ENCODE measurements at places on chromosomes 5 and 9.

- no peak for DNase-seq
Measured at GRCh38 chr5:142845954-142846398, 75.8 kb downstream of the ARHGAP26 start.

DNA sequence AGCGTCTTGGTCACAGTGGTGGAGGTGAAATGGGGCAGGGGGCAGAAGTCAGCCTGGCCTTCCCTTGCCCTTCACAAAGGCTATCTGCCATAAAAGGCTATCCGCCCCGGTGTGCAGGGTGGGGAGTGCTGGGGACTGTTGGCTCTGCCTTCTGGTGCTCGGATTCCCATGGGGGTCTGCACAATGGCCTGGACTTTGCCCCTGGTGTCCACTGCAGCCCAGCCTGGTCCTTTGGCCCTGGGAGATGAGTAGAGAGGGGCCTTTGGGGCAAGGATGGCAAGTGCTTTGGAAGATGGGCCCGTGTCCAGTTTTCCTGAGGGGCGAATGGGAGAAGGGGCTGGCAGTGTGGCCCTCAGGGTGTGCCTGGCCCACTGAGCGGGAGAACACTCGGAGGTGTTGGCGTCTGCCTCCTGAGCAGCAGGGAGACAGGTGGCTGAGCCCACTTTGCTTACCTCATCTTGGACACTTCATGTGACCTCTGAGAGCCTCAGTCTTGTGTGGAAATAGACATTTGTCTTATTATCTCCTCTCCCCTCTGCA, 69.9 kb downstream of the HSPA4 start:
- no peak for DNase-seq

DNA sequence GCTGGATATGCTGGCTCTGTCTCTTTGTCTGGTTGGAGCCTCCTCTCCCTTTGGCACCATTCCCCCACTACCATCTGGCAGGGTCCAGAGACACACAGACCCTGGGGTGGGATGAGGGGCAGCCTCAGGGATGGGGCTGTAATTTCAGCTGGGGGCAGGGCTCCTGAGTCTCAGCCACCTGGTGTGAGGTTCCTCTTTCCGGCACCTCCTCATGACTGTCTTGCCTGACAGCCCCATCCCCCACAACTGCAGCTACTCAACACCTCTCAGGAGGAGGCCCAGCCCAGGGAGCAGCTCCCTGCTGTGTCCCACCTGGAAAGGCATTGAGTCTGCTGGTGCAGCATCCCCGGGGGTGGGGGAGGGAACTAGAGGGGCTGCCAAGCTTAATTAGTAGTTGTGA, 11.7 kb upstream of the RPS14 start:
- DNase-seq = no peak

- DNase-seq = no peak
Measured at GRCh38 chr5:6737043-6737941, 24.1 kb downstream of the TENT4A start.

GRCh38 chr5:79499640-79500273, 14.2 kb downstream of the HOMER1 start:
- DNase-seq = no peak

DNA sequence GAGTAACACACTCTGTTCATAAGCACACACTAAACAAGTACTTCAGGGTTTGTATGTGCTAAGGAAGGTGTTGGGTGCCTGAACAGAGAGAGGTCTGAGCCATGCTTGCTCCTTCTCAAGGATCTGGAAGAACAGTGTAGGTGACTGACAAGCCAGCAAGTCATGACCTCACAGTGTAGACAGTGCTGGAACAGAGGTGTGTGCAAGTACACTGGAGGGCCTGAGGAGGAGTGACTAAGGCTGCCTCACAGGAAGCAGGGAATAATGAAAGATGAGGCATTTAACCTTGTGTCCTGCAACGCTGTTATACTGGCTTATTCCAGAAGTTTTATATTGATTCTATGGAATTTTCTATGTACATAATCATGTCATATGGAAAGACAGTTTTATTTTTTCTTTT, 83.9 kb downstream of the TMEM174 start:
- DNase-seq = no peak

DNA sequence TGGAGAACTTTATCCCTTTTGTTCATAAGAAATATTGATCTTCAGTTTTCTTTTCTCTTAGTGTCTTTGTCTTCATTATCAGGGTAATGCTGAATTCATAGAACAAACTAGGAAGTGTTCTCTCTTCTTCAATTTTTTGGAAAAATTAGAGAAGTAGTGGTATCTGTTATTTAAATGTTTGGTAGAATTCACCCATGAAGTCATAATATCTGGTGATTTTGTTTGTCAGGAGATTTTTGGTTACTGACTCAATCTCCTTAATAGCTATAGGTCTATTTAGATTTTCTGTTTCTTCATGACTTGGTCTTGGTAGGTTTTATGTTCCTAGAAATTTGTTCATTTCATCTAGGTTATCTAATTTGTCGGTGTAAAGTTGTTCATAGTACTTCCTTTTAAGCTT, 45.4 kb upstream of the STARD4 start:
- DNase-seq = no peak

- no peak for DNase-seq
Measured at GRCh38 chr9:102434545-102434944, 560.6 kb upstream of the CYLC2 start.

GRCh38 chr5:97095318-97095732, 47.1 kb downstream of the LIX1 start:
- DNase-seq = no peak

GRCh38 chr9:35643046-35643445, 7.7 kb downstream of the SIT1 start:
- no peak for DNase-seq

- DNase-seq = peak; percentile 51
Measured at GRCh38 chr5:59001154-59001553, 418.3 kb downstream of the RAB3C start.

GRCh38 chr5:147688656-147689356, 93.7 kb downstream of the JAKMIP2 start:
- no peak for DNase-seq

- DNase-seq = no peak
Measured at GRCh38 chr5:15366676-15367391, 133.1 kb upstream of the FBXL7 start.

DNA sequence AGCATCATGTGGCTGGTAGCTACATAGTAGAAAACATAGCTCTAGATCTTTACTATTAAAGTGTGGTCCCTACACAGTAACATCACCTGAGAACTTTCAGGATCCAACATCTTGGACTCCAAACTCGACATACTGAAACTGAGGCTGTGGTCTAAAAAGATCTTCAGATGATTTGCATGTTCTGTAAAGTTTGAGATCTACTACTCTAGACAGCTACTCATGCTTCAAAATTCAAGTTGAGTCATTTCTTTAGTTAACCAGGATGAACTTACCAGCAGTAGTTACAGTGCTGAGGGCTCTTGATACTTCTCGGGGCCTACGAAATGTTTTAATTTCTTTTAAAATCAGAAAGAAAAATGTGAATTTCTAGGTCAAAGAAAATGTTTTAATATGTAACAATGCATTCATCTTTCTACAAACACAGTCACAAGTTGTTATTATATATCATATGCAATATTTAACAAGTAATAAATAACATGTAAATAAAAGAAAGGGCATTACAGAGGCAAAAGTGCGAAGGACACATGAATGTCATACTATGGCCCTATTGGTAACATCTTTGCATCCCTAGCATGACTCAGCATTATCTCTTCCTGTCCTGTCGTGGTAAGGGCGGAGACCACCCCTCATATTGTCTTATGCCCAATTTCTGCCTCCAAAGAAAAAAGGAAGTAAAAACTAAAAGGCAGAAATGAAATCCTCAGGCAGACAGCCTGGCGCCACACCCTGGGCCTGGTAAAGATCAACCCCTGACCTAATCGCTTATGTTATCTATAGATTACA, 563.9 kb upstream of the TLE4 start:
- DNase-seq = no peak

- DNase-seq = no peak
Measured at GRCh38 chr9:114522847-114523246, 17.6 kb upstream of the WHRN start.

DNA sequence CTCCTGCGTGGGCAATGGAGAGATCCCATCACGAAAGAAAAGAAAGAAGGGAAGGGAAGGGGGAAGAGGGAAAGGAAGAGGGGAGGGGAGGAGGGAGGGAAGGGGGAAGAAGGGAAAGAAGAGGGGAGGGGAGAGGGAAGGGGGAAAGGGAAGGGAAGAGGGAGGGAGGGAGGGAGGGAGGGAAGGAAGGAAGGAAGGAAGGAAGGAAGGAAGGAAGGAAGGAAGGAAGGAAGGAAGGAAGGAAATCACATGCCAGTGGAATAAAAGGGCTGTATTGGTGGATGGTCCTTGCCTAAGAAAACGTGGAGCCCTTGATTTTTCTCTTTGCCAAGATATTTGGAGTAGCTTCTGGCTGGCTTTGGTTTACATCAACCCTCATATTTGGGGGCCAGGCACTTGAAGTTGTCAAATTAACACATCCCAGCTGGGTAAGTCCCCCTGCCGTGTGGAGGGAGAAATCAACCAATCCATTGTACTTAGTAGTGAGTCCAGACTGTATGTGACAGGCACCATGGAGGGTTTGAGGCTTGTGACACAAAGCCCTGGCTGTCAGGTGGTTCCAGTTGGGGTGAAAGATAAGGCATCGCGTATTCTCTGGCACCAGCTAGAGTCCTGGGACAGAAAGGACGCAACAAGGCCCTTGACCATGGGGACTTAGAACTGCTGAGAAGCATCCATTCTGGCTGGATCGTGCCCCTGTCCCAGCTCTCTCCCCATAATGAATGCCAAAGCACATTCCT, 23.7 kb downstream of the IDNK start:
- DNase-seq = no peak

GRCh38 chr5:69414885-69415583, at the start of gene MARVELD2:
Gene MARVELD2 (plus strand): TSS chr5:69415116. CDS start chr5:69419386, 4,270 bp downstream.
- DNase-seq = peak; percentile 26

DNA sequence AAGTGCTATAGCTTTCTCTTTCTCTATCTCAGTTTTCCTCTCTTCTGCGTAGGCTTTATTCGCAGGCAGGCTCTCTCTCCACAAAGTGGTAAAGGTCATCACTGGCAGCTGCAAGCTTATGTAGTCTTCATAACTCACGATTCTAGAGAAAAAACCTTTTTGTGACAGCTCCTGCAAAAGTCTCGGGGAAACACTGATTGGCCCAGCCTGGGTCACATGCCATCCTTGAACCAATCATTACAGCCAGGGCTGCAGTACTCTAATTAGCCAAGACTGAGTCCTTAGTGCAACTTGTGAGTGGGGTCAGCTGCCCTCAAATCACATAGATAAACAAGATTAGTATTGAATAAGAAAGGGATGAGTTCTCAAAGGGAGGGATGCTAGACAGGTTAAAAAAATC, 18.3 kb upstream of the FRMPD1 start:
- no peak for DNase-seq

GRCh38 chr9:78437806-78438205, 140.9 kb downstream of the PSAT1 start:
- DNase-seq = no peak

DNA sequence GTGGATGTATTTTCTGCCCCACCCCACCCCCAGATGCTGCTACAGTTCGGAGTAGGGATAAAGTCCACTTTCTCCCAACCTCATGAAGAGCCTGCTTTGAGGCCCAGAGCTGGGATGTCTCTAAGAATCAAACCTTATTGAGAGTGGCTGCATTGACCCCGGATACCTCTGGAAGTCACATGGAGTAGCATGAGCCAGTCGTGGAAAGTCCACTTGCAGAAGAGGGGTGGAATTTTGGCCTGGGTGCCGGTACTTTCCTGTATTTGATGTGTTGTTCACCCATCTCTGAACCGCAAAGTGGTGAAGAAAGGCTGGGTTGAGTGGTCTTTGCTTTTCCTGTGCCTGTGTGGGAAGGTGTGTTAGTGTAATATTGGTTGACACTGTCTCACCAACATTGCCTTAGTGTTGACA, 3.7 kb downstream of the OTULIN start:
- DNase-seq = no peak

DNA sequence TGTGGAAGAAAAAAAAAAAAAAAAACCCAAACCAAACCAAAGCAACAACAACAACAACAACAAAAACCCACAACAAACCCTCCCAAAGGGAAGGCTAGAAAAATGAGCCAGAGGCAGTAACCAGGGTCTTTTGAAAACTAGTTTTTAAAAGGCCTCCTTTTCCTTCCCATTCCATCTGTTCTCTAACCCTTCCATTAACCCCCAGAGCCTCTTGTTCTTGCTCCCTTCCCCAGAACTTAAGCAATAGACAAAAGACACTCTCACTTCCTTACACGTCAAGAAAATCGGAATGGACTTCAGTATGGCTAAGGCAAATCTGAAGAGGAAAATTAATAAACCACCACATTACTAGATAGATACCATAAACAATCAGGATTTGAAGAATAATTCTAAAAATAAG, 292.8 kb downstream of the ARL15 start:
- DNase-seq = no peak

GRCh38 chr9:77809552-77809951, 161.4 kb upstream of the GNA14 start:
- no peak for DNase-seq

DNA sequence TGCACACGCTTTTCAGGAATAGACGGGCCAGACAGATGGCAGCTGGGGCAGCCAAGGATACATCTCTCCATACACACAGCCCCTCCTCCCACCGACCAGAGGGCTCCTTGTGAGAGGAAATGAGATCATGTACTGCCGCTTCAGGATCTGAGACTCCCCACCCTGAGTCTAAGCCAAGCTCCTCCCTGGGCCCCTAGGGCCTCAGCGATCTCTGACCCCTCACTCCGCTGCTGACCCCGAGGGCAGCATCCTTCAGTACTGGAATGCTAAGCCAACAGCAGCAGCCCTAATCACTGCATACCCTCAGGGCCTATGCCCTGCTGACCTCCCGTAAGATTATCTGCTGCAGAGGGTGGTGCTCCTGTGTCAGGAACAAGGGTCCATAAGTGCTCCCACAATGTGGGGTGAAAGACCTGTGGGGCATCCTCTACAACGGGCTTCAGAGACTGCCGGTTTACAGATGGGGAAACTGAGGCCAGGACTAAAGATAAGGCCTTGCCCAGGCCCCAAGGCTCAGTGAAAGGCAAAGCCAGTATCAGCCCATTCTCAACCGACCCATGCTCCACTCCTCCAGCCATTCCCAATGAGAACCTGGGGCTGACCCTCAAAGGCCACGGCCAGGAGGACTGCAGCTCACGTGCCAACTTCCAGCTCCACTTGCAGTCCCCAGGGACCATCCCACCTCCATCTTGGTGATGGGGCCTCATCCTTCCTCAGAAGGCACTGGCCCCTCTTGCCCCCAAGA, 37.5 kb downstream of the BICD2 start:
- DNase-seq = no peak

DNA sequence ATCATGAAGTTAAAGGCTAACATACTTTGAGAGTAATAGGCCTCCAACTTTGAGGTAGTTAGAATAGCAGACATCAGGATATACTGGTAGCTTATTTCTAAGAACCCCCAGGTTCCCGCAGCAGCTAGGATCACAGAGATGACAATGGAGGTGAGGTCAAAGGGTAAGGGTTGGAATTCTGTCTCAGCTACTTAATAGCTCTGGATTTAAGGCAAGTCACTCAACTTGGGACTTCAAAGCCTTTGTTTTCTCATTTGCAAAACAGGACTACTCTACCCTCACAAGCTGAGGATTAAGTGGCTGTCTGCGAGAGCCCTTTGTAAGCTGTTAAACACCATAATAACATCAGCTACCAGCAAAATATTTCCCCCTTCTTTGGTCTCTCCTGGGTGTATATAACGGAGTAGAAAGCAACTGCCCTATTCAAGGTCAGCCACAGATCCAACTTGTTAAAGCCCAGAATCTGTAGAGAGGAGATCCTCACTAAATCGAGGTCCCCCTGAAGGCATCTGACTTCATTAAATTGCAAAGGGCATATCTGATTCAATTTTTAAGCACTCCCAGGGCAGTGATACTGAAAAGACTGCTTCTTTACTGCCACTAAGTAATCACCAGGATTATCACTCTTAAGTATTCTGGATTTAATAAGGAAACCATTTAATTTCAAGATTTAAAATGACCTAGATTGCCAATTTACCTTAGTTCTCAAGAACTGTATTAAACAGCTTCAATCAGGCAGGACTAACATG, 104.7 kb downstream of the DCP2 start:
- DNase-seq = peak; percentile 55

All from SK-N-SH (cell line).